ENCODE measurements at places on chromosomes 3 and 15.

DNA sequence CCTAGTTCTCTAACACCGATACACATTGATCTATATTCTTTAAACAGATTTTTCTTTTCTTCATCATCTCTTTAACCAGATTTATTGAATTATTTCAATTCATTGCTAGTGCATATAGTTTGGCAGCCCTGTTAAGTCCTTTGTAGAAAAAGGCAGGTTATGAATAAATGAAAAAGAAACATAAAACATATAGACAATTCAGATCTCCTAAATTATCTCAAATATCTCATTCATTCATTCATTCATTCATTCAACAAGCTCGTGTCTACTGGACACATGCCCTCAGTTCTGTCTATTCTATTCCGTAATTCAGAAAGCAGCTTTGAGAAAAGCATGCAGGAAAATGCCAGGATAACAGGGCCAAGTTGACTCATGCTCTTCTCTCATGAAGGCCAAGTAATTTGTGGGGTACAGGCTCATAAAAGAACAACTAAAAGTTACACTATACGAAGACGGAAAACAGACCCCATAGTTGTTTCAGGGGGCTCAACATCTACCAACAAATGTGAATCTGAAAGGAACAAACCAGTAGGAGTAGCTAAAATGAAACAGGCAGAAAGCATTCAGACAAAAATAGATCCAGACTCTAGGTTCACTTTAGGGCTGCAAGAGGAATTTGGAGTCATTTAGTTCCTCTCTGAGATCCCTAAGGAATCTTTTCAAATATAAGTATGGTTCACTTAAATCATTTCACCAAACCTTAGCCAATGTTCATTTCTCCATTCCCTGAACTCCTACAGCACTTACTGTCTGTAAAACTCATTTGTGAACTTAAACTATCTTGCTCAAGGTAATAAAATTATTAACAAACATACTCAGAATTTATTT lies 7.5 kb downstream of the ZNF148 start:
- DNase-seq: no peak

- DNase-seq: no peak
Observed at GRCh38 chr3:5677555-5677954, 490.0 kb downstream of the EDEM1 start.

GRCh38 chr15:73366766-73367623 lies 1.8 kb downstream of the HCN4 start:
- DNase-seq: no peak

DNA sequence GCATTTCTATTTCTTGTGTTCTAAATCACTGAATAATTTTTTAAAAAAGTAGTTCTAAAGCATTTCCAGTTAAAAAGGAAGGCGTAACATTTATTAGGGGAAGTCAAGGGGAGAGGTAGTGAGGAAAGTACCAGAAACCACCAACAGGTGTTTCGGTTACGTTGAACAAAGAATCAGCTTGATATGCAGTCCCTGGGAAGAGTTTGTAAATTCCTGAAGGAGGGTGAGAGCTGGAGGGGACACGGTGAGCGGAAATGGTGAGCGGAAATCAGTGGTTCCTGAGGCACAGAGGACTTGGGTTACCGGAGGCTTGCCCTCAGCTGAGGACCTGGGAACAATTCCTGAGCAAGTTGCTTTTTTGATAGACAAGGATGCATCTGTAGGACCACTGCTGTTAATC lies 17.8 kb downstream of the MAP2K1 start:
- no peak for DNase-seq

- no peak for DNase-seq
Observed at GRCh38 chr3:53384465-53385423, 37.4 kb upstream of the DCP1A start.

- DNase-seq: no peak
Observed at GRCh38 chr3:128590948-128591347, 59.7 kb downstream of the RPN1 start.

DNA sequence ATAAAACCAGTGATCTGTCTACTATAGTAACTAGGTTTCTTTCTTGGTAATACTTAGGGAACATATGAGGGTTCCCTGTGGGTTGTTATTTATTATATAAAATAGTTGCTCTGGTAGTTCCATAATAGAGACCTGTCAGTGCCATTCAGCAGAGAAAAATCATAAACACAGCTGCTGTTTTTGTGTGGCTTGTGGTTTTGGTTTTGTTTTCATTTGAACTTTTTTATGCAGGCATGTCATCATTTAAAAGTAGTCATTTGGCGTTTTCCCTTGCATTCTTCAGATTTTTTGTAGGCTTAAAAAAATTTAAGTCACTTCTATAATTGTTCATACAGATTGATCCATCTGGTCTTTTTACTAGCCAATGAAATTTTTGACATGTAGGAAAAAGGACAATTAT lies 47.9 kb downstream of the PIK3CA start:
- no peak for DNase-seq

DNA sequence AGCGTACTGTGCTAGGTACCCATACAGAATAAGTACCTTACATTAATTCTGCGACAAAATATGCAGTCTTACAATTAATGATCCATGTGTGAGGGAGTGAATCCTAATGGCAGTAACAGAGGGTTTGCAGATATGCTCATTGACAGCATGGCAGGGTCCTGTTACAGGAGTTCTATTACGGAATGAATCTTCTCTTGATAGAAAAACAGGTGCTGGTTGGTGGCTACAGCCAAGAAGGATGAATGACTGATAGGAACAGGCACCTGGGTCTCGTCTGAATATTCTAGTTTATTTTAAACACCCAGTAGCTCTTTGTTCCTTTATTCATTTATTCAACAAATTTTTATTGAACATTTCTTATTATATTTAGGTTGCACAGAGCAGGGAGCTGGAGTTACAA lies 22.8 kb downstream of the PGBD4 start:
- DNase-seq: no peak

DNA sequence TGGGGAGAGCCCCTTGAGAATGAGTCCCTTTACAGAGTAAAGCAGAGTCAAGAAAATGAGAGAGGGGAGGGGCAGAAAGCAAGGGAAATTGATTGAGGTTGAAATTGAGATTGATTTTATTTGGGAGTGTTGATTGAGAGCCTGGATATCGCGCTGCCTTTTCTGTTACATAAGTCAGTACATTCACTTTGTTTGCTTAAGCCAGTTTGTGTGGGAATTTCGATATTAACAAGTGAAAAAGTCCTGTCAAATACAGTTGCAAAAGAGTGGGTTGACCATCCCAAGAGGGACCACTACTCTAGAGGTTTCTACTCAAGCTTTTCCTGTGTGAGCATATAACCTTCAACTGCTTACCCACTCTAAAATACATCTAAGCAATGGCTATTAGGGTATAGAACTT lies 331.4 kb upstream of the AZI2 start:
- no peak for DNase-seq

DNA sequence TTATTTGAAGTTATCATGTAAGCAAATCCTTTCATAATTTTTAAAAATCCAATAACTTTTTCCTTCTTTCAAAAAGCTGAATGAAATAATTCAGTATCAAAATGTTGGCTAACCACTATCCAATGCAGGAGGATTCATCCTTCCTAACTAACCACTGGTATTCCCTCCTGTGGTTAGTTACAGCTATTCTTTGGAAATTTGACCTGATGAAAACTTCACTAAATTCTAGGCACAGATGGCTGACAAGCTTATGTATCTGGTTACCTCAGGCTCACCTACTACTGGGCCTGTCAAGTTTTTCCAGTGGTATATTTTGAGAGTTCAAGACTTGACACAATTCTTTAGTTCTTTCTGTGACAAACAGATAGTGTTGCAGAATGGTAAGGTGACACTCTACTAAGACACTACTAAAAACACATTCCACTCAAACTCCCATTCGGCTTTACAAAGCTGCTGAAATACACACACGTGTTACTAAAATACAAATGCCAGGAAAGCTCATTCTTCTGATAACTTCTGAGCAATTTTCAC lies 15.8 kb downstream of the NPTN start:
- DNase-seq: no peak

- DNase-seq: no peak
Observed at GRCh38 chr3:170180079-170180907, 1.2 kb downstream of the PHC3 start.

GRCh38 chr3:77489216-77489615 lies 449.3 kb downstream of the ROBO2 start:
- DNase-seq: no peak

DNA sequence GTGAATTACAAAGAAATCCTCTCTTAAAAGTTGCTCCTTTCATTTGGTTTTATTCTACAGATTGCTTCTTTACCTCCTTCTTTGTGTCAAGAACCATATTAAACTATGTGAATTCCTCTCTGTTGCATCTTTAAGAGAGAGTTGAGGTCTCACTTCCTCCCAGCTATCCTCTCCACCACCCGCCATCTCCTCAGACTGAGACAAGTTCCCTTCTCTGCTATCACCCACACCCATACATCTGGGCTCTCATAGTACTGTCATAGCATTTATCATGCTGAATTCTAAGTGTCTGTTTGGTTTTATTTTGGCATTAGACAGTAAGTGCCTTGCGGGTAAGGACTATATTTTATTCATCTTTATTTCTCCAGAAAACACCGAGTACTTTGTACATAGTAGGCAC lies 54.2 kb downstream of the B3GALNT1 start:
- DNase-seq: no peak

- no peak for DNase-seq
Observed at GRCh38 chr3:168693870-168694269, 598.1 kb upstream of the GOLIM4 start.

- DNase-seq: no peak
Observed at GRCh38 chr3:11603628-11604027, 40.1 kb downstream of the VGLL4 start.

DNA sequence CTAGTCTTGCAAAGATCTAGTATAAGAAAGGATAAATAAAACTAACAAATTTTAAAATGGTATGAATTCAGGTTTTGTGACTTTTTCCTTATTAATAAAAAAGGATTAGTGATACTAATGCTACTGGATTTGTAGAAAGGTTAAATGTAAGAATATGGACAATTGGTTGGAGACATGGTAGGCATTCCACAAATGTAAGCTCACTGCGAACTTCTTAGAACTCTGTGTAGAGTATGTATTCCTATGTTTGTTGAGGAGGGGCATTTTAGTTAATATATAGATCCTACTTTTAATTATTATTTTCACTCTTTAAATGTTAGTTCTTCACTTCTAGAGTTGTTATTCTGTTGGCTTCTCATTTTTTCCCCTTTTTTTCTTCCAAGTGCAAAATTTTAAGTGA lies 414.3 kb downstream of the RBMS3 start:
- DNase-seq: no peak

DNA sequence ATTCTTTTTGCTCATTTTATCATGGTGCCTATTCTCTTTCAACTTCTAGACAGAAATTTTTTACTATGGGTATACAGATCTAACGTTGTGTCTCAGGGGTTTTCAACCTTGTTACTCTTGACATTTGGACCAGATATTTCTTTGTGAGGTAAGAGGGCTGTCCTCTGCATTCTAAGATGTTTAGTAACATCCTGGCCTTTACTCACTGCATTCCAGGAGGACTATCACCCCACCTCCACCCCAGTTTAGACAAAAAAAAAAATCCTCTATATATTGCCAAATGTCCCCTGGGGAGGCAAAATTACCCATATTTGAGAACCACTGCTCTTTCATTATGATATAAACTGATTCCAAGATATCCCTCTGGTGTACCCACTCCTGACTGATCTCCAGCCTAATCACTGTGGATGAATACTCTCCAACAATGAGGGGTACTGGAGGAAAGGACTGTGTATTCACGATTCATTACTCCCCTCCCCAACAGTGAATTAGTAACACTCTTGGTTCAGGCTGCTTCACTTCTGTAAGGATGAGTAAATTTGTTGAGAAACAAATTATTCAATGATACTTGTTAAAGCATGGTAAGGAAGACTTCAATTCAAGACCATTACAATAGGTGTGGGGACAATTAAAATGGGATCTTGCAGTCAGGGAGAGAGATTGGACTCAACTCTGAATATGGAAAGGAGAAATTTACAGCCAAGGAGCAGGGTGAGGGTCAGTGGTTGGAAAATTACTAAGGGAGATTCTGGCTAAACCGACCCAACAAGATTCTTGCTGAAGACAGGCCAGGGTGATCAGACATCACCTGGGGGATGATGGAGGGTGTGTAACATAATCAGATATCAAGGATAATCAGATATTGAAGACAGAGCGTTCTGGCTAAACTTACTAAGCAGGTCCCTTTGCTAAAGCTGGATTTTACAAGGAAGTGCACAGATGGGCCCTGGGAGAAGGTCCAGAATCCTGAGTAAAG lies 123.8 kb upstream of the DAZL start:
- no peak for DNase-seq

DNA sequence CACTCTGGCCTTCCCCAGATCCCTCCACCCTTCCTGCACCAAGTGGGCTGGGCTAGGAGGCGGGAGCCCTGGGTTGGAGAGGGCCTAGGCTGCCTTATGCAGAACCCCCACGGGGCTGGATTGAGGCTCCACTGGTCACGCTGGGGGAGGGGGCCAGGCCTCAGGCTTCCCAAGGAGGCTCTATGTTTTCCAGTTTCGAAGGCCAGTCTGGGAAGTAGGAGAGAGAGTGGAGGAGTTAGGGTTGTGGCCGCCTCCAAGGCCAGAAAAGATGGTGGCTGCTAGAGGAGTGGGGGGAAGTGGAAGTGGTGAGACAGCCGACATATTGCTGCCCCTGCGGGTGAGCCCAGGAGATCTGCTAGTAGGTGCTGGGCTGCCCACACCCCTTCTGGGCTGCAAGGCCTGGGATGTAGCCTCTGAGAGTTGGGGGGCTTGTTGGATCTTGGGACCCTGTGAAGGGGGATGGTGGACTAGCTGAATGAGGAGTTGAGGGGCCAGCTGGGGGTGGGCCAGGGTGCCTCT lies 1.2 kb downstream of the GNAI2 start:
- DNase-seq: no peak

- DNase-seq: peak; percentile 32
Observed at GRCh38 chr3:5304789-5305683, 117.5 kb downstream of the EDEM1 start.

GRCh38 chr3:55198554-55198953 lies 270.7 kb upstream of the LRTM1 start:
- no peak for DNase-seq

GRCh38 chr15:32909431-32909830 lies 191.6 kb downstream of the GREM1 start:
- DNase-seq: no peak

DNA sequence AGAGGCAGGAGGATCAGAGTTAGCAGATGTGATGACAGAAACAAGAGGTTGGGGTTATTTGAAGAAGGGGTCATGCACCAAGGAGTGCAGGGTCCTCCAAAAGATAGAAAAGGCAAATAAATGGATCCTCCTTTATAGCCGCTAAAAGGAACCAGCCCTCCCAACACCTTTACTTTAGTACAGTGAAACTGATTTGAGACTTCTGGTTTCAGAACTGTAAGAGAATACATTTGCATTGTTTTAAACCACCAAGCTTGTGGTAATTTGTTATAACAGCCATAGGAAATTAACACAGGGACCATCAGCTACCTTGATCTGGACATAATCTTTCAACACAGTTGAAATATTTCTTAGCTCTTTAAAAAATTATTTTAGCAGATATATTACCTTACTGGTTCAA lies 166.6 kb downstream of the TIGIT start:
- DNase-seq: no peak

GRCh38 chr3:6807967-6808588 lies 52.8 kb upstream of the GRM7 start:
- DNase-seq: no peak

Measured in BE2C (cell line).